HEK293T (cell line): ENCODE measurements at places on chromosomes 7 and 10.
A peak's percentile ranks its signal among the peaks of the same experiment; 100 is the strongest.

GRCh38 chr10:8071006-8071405, 16.5 kb downstream of the GATA3 start:
- DNase-seq, result no peak

GRCh38 chr7:89849052-89849451, 305.2 kb upstream of the STEAP1 start:
- no peak for DNase-seq

DNA sequence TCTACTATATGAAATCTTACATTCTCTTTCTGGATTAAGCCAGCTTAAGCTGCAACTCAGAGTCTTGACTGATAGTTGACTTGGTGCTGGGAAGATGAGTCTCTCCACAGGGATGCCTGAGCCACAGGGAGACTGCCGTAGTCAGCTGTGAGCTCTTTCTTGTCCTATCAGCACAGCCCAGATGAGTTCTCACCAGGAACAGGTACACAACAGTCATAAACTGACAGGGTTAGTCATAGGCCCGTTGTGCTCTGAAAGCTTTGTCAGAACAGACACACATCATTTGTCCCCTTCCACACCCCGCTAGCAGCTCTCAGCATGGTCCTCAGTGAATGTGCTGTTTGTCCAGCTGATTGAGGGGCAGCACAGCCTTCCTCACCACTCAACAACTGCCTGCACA, 221.6 kb downstream of the RPS24 start:
- no peak for DNase-seq

DNA sequence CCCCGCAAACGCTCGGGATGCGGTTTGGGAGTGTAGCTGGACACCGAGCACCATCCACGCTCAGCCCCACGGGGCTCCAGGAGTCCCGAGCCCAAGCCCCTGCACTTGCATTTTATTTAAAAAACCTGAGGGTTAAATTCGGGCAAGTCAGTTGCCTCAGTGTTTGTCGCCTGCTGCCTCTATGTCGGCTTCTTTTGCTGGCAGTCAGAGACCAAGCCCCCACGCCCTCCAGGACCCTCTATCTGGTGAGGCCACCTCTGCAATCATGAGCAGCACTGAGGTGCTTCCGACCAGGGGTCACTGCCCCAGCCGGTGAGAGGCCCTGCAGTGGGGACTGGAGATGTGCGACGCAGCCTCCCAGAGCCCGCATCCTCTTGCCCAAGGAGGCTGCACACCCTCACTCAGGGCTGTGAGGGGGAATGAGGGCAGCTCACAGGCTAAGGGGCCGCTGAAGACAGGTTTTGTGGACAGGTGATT, 13.3 kb upstream of the ZNF273 start:
- no peak for DNase-seq

DNA sequence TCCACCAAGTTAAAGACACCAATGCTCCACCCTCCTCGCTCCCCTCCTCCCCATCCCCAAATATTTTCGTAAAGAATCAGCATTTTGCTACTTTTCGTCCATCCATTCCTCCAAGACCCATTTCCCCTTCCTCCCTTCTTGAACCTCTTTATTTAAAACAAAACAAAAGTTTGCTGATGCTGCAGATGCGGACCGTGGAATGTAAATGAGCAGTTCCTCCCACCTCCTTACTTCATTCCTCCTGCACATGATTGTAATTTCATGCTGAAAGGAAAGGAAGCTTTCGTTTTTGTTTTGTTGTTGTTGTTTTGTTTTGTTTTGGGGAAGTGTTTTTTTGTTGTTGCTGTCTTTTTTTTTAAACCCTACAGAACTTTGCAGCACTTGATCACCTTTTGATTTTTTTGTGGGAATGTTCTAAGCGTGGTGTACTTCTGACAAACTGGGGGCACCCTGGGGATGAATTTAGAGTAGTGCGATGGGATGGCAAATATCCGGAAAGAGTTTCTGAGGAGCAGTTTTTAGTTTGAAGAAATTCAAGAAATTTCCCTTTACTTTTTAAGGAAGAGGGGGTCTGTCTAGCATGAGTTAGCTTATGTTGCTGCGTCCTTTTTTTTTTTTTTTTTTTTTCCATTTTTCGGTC, 177.3 kb downstream of the TCF7L2 start:
- no peak for DNase-seq

- no peak for DNase-seq
Measured at GRCh38 chr7:87067788-87068187, 8.3 kb upstream of the ELAPOR2 start.

GRCh38 chr7:79282882-79283602, 170.4 kb downstream of the MAGI2 start:
- no peak for DNase-seq

DNA sequence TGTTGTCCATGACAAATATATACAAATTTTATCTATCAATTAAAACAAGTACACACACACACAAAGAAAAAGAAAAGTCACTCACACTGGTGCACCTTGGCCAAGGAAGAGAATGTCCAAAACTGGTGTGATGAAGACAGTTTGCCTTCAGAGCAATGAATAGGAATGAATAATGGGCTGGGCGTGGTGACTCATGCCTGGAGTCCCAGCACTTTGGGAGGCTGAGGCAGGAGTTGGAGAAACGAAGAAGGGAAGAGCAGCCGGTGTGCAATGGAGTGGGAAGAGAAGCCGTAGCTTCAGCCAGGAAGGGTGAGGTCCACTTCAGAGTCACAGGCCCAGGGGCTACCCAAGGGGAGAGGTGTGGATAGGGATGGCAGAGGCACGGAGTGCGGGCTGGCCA, 253.6 kb downstream of the CCSER2 start:
- no peak for DNase-seq

GRCh38 chr7:27179503-27180430, 5.3 kb downstream of the HOXA11 start:
- peak; percentile 71 for DNase-seq

DNA sequence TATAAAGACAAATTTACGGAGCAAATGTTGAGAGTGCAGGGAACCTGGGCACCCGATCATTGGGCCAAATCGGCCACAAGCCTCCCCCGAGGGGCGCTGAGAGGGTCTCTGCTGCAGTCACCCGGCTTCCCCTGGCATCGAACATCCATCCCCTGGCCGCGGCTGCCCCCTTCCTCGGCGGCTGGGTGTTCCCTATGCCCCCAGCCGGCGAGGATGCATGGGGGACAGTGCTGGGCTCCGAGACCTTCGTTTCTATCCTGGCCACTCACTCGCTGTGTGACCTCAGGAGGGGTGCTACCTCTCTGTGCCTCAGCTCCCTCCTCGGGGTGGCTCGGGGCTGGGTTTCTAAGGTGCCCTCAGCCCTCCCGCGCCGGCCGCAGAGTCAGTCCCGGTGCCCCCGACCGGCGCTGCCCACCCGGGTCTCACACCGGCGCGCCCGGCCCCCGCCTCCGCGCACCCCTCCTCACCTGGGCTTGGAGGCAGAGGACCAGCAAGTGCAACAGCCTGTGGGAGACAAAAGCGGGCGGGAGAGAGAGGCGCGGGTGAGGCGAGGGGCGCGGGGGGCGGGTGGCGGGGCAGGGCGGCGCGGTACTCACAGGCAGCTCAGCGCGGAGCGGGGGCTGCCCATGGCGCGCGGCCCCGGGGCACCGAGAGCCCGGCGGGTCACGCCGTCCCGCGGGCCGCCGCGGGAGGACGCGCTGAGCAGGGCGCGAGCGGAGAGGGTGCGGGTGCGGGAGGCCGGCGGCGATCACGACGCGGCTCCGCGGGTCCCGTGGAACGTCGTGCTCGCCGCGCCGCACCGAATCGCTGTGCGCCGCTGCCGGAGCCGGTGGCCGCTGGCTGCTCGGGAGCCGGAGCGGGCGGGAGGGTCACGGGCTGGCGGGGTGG, at the start of gene FGF8:
Gene FGF8, minus strand, starts transcription at position 842 of the 888 bp plus-strand sequence. Its CDS starts 214 bp downstream, at position 628.
- DNase-seq, result peak; percentile 52

- no peak for DNase-seq
Measured at GRCh38 chr7:15723841-15724240, 37.4 kb upstream of the MEOX2 start.

DNA sequence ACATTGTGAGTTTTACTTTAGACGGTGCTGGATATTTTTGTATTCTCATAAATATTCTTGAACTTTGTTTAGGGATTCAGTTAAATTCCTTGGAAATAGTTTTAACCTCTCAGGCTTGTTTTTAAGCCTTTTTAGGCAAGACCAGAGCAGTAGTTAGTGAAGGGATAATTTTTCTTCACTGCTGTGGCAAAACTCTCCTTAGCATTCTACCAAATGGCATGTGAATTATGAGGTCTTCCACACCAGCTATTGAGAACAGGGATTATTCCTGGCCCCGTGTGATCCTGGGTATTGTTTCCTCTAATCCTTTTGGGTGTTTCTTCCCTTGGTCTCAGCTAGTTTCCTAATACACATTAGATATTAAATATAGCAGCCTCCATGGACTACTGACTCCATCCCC, 46.2 kb downstream of the CCDC71L start:
- DNase-seq, result no peak

DNA sequence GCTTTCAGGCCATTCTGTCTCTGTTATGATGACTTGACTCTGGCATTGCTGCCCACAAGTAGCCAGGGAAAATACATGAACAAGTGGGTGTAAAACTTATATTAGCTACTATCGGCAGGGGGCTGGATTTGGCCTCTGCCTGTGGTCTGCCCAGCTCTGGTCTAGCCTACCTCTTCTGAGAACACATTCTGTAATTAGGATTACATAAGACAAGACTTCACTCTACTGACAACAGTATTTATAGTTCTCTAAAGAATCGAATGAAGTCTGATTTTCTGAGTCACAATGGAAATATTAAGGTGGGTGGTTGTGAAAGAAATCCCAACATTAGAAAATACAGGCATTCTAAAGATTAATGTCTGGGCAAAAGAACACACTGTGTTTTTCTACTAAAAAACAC, 55.5 kb downstream of the DLD start:
- DNase-seq, result no peak
